ENCODE measurements at places on chromosomes 7 and 10.

DNA sequence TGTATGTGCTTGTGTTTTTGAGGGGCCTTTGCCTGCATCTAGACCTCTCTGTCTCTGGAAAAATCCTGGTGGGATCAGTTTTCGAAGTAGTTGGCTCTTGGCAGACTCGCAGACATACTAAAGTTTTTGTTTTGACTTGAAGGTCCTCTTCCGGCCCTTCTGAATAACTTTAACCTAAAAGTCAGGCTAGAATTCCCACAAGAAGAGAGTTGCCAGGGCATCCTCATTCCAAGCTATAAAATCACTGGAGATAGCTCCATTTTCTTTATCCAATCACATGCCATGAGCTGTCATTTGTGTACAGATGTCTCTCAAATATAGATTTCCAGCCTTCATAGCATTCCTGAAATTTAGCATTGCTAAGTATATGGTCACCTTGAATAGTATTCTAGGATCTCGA, 967.8 kb downstream of the LRMDA start:
- no peak for DNase-seq

DNA sequence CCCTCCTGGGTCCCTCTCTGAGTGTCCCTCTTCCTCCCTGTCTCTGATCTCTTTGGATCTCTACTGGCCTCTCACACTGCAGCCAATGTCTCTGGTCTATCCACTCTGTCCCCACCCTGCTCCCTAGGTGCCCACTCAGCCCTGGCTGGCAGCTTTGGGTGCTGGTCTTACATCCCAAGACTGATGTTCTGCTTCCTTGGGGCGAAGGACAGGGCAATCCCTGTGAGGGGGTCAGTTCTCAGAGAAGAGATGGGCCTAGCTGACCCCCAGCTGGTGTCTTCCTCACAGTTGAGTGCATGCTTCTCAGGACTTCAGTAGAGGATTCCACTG, 51.7 kb upstream of the CAMK2B start:
- no peak for DNase-seq

- no peak for DNase-seq
These were observed 109.4 kb downstream of the WDFY4 start for GRCh38 chr10:48794074-48794473.

GRCh38 chr7:43482679-43483252, 100.1 kb upstream of the STK17A start:
- DNase-seq, result no peak

GRCh38 chr10:110977662-110978061, 58.3 kb downstream of the SHOC2 start:
- no peak for DNase-seq

DNA sequence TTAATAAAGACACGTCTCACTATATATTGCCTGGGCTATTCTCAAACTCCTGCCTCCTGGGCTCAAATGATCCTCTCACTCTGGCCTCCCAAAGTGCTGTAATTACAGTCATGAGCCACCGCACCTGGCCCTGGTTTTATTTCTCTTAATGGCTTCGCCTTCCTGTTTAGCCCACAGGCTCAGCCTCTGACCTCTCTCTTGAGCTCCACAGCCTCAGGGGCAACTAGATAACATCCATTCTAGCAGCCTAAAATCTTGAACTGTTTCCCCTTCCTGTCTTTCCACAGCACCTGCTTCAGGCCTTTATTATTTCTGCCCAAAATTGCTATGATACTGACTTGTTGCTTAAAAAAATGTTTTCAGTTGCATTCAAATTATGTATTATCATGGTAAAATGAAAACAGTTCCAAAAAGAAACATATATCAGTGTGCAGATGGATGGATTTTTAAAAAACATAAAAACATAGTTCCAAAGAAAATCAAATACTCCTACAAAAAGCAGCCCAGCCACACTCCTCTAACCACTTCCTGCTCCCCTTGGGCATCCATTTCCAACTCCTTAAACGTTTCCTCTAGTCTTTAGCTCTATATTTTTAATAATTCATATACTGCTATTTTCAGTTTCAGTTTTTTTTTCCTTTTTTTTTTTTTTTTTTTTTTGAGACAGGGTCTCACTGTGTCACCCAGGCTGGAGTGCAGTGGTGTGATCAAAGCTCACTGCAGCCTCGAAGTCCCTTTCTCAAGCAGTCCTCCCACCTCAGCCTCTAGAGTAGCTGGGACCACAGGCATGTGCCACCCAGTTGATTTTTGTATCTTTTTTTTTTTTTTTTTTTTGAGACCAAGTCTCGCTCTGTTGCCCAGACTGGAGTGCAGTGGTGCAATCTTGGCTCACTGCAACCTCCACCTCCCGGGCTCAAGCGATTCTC, 5.1 kb upstream of the BAZ1B start:
- DNase-seq, result no peak

DNA sequence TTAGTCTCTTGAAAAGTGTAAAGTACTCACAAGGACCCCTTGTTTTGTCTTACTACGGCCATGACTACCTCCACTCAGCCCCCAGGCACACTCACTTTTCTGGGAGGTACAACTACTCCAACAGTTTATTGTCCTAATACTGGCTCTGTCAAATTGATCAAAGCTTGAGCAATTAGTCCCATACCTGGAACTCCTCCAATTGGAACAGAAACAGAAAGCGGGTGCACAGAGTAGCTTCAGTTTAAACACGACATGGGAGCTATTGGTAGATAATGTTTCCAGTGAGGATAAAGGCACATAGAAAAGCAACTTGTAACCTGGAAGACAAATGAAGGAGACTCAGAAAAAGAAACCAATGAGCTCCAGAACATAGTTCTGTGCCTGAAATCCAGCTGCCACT, 7.7 kb upstream of the GPR37 start:
- no peak for DNase-seq

GRCh38 chr10:59435707-59436106, 73.4 kb upstream of the FAM13C start:
- DNase-seq, result no peak

DNA sequence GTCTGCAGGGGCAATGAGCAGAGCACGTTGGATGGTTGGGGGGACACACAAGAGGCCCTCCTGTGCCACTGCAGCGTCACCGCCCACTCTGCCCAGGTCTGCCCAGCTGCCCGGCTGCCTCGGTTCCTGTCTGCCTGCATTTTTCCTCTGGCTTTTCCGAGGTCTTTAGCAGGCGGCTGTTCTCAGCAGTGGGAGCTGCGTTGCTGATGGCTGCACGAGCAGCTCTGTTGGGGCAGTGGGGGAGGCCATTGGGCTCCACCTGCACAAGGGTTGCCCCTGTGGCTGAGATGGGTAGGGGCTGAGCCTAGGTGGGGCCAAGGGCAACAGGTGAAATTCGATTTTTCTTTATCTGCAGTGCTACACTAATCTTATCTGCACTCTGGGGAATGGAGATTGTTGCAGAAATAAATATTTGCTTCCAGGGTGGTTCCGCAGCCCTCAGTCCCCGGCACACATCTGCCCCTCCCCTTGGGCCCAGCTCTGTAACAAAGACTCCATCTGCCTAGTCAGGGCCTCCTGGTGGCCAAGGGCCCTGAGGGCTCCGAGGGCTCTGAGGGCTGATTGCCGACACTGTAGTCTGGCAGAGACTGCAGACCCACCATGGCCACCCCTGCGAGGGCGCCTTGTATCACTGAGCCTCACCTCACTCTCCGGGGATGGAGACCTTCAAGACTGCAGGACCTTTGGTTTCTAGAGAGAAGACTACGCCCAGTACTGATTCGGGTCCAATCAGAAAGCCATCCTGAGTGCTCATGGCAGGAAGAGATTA, 141.7 kb upstream of the SHH start:
- no peak for DNase-seq

DNA sequence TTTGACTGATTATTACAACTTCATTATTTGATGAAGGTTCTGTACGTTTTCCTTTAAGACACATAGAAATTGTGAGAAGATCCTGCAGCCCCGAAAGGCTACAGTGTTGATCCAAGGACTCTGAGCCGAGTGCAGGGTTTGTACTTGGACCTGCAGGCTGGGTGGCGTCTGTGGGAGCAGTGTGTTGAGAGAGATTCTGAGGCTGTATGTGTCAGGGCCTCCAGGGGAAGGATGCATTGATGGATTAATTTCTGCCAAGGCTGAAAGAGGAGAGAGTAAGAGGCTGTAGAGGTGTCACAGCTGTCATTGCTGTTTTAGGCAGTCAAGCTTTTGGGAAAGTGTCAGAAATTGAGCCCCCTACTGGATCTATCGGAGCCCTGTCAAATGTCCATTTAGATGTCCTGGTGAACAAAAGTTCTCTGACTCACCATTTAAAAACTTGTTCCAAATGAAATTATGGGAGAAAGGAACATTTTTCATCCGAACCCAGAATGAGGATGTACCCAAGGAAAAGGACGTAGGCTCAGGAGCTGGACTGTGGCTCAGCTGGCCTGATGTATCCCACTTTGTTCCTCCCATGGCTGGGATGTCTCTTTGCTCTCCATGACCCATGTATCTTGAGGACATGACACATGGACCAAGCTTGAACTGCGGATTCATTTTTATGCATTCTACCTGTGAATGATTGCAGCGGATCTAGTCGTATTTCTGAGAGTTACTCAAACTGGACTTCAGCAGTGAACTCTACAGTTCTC, 102.2 kb downstream of the TCF7L2 start:
- no peak for DNase-seq

GRCh38 chr7:5387711-5388245, 35.9 kb downstream of the TNRC18 start:
- no peak for DNase-seq

GRCh38 chr7:36506820-36507219, 117.2 kb downstream of the ANLN start:
- no peak for DNase-seq

GRCh38 chr7:148155000-148155399, 435.6 kb upstream of the C7orf33 start:
- peak; percentile 17 for DNase-seq

DNA sequence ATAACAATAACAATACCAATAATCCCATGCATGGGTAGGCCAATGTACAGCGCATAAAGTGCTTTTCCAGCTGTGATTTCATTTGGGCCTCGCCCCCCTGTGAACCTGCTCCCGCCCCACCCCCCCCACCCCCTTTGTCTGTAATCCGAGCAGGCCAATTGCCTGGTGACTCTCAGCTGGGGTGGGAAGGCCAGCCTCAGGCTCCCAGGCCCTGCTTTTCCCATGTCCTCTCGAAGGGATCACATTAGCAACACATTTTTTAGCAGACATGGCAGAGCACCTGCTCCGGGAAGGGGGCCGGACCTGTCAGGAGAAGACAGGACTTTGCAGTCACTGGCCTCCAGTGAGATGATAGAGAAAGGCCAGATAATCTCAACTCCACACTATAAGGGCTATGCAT, 439.3 kb downstream of the RPS24 start:
- DNase-seq, result peak; percentile 55

GRCh38 chr10:120426306-120426705, 30.7 kb upstream of the PLPP4 start:
- DNase-seq, result no peak

- peak; percentile 58 for DNase-seq
These were observed 157.1 kb downstream of the BBS9 start for GRCh38 chr7:33286501-33286900.

GRCh38 chr10:103265717-103266329, 11.1 kb upstream of the INA start:
- DNase-seq, result peak; percentile 94
